ENCODE measurements at places on chromosomes 7 and 10. TPM values are rescaled to one million over a fixed set of nuclear protein-coding genes. Genes with fewer than 3 reads are reported as not detected.

Gene CAV1
- total RNA-seq = 1,206 TPM

Gene SP8
- not detected for total RNA-seq

Gene CD36
- 84.1 TPM for total RNA-seq

Gene FRMPD2
- not detected for total RNA-seq

Gene FBH1
- 79.2 TPM for total RNA-seq

Gene HOXA2
- 0.39 TPM for total RNA-seq

Gene NRP1
- 402 TPM for total RNA-seq

Gene NODAL
- total RNA-seq = not detected

Gene RARRES2
- total RNA-seq = not detected

Gene ABCC2
- 12.1 TPM for total RNA-seq

Gene MMRN2
- 4.7 TPM for total RNA-seq

Gene PRLHR
- not detected for total RNA-seq

Gene GPNMB
- 202 TPM for total RNA-seq

Gene SDK1
- total RNA-seq = 1.6 TPM

Gene CRTAC1
- total RNA-seq = not detected

Gene UNCX
- not detected for total RNA-seq

Gene USP6NL
- 8.1 TPM for total RNA-seq

Gene JCAD
- total RNA-seq = 5.5 TPM

Gene IL2RA
- not detected for total RNA-seq

Gene GBX1
- total RNA-seq = not detected

Gene UCMA
- total RNA-seq = not detected

Gene HTR5A
- total RNA-seq = not detected

Gene CCL26
- total RNA-seq = 0.37 TPM

Gene CYP2C9
- not detected for total RNA-seq

Gene SPDYE5
- total RNA-seq = not detected

Gene SAP25
- total RNA-seq = not detected

Gene CCDC3
- not detected for total RNA-seq

Gene NPSR1
- not detected for total RNA-seq

Gene DGKI
- total RNA-seq = 3.5 TPM

Gene ELFN1
- total RNA-seq = 3.7 TPM
